ENCODE measurements at places on chromosomes 7 and 10. TPM values are rescaled to one million over a fixed set of nuclear protein-coding genes. Genes with fewer than 3 reads are reported as not detected.

Gene CACNB2
- not detected for total RNA-seq

Gene FEZF1
- total RNA-seq = not detected

Gene TRIM4
- total RNA-seq = 28.4 TPM

Gene PIK3CG
- total RNA-seq = 22.9 TPM

Gene CCDC3
- 1.8 TPM for total RNA-seq
